ENCODE measurements at places on chromosomes 5 and 9.

DNA sequence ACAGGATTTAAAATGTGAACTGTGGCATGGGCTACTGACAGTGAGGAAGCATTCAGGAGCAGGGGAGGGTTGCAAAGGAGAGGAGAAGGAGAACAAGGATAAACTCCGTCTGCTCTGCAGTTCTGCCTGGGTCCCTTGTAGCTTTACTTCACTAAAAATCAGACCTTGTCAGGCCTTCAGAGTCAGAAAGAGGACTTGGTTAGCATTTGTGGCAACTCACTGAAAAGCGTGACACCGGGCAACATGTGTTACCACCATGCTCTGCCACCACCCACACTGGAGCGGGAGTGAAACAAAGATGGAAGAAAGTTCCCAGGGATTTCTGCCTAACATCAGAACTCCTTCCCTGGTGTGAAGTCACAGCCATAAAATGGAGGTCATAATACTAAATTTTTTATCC lies 19.3 kb downstream of the FYB1 start:
- DNase-seq: no peak

DNA sequence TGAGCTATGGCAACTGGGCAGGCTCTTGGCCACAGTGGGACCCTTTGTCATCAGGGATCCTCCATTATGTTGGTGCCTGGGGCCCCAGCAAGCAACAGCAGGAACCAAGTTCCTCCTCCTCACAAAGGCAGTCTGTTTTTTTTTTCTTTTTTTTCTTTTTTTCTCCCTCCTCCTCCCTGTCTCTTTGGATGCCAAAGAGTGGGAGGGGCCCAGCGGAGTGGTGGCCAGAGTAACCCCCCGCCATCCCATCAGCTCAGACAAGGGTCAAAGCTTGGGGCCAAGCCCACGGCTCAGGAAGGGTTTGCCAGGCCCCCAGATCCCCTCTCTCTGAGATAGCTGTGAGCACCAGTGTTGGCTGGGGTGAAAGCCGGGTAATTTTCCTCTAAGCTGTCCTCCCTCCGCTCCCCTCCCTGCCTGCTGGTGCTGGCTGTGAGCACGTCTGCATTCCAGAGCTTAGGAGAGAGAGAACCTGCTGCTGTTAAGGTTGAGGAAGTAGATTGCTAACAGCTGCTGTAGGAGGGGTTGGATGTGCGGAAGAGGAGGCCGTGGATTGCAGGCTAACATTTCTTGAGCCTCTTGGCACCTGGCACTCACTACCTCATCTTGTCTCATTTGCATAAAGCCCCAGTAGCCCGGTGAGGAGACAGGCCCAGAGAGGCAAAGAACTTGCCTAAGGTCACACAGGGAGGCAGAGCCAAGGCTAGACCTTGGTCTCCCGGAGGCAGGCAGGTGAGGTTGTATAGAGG lies 21.2 kb downstream of the GSN start:
- DNase-seq: no peak

DNA sequence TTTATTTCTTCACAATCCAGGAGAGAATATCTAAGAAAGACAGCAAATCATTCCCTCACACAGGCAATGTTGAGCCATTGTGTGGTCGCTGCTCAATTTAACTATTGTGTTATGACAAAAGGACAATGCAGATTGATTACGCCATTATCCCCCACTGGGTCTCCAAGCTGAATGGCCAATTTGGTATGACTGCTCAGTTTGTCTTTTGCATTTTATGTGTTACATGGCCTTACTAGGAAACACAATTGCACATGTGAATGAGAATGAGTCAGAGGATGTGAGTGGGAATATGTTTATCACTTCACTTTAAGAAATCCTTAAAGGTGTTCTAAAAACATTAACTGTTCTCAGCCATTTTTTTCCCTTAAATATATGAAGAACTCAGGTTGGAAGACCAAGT lies 108.3 kb downstream of the FAM174A start:
- no peak for DNase-seq

GRCh38 chr9:3193791-3194190 lies 332.0 kb downstream of the RFX3 start:
- DNase-seq: no peak

GRCh38 chr9:15543047-15543813 lies 9.6 kb upstream of the CCDC171 start:
- DNase-seq: no peak

DNA sequence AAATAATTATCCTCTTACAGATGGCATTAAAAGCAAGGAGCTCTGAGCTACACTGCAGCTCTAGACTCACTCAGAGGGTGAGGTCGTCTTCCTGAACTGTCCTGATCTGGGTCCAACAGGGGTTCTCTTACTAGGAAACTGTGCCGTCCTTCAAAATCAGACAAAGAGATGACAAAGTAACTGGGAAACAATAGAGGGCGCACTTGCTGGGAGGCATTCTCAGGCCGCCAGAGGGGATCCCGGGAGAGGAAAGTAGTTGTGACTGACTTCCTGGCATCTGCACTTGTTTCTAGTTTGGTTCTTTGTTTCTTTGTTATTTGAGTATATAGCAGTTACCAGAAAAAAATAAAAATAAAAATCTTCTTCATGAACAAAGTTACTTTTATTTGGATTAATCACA lies 142.9 kb upstream of the MSX2 start:
- DNase-seq: no peak

GRCh38 chr5:143594902-143595818 lies 191.7 kb upstream of the NR3C1 start:
- DNase-seq: no peak

- DNase-seq: no peak
These were observed 39.7 kb upstream of the SPRY4 start for GRCh38 chr5:142364251-142365145.

- DNase-seq: no peak
These were observed 134.6 kb downstream of the TENT4A start for GRCh38 chr5:6847870-6848269.

- no peak for DNase-seq
These were observed 4.7 kb downstream of the CXXC5 start for GRCh38 chr5:139652788-139653241.

DNA sequence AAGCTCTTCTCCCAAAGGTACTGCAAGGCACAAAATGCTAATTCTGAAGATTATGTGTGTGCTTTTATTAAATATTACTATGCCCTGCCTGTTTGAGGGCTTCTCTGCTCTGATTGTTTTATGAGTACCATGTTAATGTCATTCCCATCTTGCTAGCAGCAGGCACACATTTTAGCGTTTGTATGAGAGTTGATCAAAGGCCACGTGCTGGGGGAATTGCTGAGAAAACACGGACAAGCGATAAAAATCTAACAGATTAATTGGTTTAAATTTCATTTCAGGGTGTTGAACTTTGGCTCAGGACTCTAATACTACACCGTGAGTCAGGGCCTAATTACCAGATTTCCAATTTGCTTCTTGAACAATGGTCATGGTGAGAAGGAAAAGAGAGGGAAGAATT lies 298.4 kb downstream of the EBF1 start:
- DNase-seq: no peak

- DNase-seq: no peak
These were observed 18.1 kb upstream of the ICE1 start for GRCh38 chr5:5404381-5404780.

- no peak for DNase-seq
These were observed 254.6 kb downstream of the TMEM167A start for GRCh38 chr5:82822634-82822927.

DNA sequence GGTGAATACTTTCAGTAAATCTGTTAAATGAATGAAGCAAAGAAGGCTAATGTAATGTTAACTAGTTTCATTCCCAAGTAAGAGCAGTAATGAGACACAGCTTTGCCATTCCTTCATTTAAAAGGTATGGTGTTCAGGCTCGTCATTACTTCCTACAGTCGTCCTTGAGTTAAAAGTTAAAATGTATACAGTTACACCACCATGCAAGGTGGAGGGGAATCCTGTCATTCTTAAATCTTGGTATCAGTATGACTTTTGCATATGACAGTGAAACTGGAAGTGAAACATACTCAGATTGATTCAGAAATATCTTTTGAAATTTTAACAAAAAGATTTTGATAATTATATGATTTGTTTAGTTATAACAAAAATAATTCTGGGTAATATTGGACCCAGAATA lies 25.9 kb downstream of the MTRR start:
- DNase-seq: no peak

- no peak for DNase-seq
These were observed 155.2 kb upstream of the ISL1 start for GRCh38 chr5:51227963-51228470.

- DNase-seq: no peak
These were observed 69.7 kb downstream of the WNK2 start for GRCh38 chr9:93253633-93254032.

GRCh38 chr5:12772276-12772675 lies 868.0 kb upstream of the CTNND2 start:
- no peak for DNase-seq

- DNase-seq: no peak
These were observed 20.7 kb downstream of the ZNF462 start for GRCh38 chr9:106883626-106884190.

GRCh38 chr5:146628950-146629349 lies 113.0 kb upstream of the GPR151 start:
- no peak for DNase-seq

- no peak for DNase-seq
These were observed 152.1 kb upstream of the GAS1 start for GRCh38 chr9:87099407-87099806.

- DNase-seq: no peak
These were observed 580 bp upstream of the PRRX2 start for GRCh38 chr9:129664746-129665388.

GRCh38 chr9:76634356-76635054 lies 129.7 kb upstream of the PCA3 start:
- no peak for DNase-seq

DNA sequence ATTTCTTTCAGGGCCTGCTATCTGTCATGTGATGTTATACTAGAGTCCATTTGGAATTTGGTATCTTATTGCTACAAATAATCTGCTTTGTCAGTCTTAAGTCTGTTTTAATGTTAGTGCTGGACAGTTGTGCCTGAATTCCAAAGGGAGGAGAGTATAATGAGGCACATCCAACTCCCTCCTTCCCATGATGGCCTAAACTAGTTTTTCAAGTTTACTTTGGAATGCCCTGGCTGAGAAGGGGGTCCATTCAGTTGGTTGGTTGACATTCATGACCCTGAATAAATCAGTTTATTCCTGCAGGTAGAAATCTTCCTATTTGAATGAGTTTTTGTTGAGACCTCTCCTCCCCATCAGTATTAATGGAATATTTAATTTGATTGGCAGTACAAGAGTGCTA lies 9.4 kb upstream of the LRRTM2 start:
- DNase-seq: no peak

DNA sequence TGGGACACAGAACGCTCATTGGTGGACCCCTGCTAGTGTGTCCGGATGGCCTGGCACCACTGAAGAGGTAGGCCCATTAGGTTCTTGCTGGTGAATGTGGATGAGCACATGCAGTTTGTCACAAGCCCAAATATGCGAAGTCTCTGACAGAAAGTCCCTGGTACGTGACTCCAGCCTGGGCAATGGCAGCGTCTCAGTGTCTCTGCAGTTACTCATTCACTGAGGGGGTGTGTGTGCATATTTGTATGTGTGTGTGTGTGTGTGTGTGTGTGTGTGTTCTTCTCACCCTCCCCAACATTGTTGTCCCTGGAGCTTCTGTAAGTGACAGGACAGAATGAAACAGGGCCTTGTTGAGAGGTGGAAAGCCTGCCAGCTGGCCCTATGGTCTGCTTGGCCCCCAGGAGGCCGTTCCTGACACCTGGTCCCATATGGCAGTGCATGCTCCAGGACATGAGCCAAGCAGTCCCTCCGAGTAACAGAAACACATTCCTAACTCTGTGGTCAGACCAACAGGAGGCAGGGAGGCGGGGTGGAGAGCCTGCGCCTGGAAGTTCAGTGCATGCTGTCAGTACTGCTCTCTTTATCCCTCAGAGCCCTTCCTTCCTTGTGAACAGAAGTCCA lies 169.9 kb downstream of the SLC28A3 start:
- DNase-seq: peak; percentile 92

DNA sequence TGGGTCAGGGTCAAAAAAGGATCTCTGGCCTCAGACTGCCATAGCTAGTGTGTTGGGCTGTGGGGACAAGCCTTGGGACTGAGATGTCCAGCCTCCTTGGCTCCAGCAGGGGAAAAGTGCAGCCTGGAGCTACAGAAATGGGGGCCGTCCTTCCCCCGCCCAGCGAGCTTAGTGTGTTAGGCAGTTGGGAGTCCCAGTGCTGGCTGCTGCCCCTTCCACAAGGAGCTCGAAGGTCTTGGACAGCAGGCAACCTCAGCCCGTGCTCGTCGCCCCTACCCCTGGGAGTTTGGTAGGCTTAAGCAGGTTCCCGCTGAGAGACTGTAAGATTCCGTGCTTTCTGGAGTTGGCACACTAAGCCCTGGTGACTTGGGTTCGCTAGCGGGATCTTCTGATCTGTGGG lies 293.0 kb upstream of the CDH12 start:
- no peak for DNase-seq

DNA sequence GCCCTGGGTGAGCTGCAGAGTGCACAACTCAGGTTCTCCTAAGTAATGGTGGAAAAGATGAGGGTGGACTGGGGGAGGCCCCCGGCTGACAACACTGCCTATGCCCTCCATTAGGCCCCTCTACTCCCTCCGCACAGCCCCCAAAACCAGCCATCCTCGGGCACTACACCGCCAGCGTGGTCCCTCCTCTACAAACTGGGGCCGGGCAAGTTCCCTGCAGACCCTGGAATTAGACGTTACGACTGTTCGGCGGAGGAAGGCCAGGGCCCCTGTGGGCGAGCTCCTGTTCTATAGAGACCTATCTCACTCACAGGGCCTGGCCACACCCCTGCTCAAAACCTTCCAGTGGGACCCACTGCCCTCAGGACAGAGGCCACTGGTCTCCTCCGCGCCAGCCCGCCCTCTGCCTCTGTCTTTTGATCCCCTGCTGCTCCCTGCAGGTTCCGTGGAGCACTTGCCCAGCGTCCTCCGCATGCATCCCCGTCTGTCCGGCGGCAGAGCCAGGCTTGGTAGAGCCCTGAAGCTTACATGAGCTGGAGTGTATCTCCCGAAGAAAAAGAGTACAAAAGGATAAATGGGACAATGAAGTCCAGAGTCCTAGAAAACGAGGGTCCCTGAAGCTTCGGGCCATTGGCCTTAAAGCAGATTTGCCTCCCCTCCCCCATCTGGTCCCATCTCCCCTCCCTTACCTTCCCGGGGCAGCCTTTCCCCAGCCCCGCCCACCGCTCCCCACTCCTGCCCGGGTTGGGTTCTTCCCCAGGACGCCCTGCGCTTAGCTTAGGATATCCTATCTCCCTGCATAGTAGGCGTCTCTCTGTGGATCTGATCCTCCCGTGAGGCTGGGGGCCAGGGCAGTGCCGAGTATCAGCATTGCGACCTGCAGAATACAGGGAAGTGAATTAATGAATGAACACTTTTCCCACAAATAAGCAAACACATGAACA lies 71.3 kb downstream of the HRH2 start:
- DNase-seq: no peak

- DNase-seq: no peak
These were observed 187.1 kb downstream of the KDM4C start for GRCh38 chr9:6944896-6945295.

GRCh38 chr5:41212935-41213334 lies 397 bp downstream of the C6 start:
- no peak for DNase-seq

DNA sequence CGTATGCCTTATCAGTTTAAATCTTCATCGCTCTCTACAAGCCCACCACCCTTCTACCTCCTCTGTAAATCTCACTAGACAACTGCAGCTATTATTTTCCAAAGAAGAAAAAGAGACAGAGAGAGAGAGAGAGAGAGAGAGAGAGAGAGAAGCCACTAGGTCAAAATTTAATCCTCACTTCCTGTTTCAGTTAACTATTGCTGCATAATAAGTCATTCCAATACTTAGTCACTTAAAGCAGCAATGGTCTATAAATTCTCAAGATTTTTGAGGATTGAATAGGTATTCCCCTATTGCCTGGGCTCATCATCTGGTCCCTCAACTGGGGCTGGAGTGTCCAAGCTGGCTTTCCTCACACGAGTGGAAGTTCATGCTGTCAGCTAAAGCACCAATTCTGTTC lies 68.8 kb downstream of the ITGA1 start:
- no peak for DNase-seq
